ENCODE measurements at places on chromosomes 4 and X.

DNA sequence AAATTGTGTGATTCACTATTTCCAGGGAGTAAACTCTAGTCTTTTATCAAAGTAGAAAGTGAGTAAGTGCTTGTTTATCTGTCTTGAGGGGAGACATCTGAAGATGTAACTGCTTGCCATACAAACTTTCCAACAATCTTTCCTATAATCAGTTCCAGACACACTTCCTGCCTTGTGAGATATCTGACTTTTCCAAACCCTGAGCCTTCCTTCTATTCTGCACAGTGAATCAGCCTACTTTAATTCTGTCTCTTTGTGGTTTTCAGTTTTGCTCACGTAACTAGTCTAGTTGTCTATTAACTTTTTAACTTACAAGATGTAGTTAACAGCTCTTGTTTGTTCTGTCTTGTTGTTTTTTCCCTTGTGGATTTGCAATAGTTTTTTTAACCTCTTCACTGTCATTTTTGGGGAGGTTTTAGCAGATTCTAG lies 947.8 kb downstream of the C4orf33 start:
- no peak for DNase-seq

DNA sequence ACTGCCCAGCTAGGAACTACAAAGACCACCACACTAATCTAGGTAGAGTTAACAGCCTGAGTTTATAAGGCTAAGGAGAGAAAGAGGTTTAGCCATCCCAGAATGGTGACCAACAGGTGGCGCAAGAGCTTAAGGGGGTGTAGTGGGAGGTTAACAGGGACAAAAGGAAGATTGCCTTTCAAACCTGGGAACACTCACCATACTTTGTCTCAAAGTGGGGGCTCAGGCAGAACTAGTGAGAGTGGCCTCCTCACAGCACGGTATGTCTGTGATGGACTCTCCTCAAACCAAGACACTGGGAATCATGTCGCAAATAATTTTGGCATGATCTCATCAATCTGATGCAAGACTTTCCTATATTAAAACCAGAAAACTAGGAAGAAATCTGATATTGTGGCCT lies 23.4 kb downstream of the CCNI start:
- peak; percentile 81 for DNase-seq

DNA sequence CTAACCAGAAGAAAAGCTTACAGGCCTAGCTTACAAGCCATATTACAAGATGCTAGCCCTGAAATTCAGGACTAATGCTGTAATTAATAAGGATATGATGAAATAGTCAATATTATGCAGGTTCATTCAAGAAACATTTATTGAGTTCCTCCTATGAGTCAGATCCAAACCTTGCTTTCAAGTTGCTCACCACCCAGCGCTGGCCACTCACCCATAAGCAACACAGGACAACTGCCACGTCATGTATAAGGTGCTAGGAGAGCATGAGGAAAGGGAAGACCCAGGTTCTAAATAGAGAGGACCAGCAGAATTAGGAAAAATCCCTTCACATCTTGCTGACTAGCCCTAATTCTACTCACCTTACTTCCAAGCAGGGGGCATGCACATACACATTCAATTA lies 23.3 kb downstream of the MAML3 start:
- DNase-seq: no peak

DNA sequence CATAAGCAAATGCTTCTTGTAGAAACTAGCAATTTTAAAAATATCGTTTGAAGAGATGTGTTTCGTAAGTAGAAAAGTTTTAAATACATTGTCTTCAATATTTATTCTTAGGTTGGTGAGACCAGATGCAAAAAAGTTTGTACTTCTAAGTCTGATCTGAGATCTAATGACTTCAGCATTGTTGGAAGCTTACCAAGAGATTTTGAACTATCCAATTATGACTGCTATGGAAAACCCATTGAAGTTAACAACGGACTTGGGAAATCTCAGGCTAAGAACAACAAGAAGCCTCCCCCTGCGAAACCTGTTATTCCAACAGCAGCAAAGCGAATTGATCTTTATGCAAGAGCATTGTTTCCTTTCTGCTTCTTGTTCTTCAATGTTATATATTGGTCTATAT lies 50.2 kb upstream of the GRIA2 start:
- no peak for DNase-seq

DNA sequence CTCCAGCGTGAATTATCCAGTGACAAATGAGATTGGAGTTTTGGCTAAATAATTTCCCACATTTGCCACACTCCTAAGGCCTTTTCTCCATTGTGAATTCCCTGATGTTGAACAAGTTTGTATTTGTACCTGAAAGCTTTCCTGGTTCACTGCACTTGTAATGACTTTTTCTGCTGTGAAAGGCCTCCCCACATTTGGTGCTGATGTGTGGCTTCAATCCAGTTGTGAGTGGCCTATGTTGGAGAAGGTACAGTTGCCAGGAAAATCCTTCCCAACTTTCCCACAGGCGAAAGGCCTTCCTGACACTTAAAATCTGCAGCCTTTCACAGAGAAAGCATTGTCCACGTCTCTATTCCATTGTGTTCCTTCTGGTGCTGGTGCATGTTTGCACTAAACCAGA lies 17.3 kb upstream of the HPGD start:
- DNase-seq: no peak

- DNase-seq: no peak
These were observed 195.3 kb downstream of the MAML3 start for GRCh38 chr4:139958739-139959098.

GRCh38 chrX:33447285-33447684 lies 235.9 kb upstream of the DMD start:
- DNase-seq: no peak

DNA sequence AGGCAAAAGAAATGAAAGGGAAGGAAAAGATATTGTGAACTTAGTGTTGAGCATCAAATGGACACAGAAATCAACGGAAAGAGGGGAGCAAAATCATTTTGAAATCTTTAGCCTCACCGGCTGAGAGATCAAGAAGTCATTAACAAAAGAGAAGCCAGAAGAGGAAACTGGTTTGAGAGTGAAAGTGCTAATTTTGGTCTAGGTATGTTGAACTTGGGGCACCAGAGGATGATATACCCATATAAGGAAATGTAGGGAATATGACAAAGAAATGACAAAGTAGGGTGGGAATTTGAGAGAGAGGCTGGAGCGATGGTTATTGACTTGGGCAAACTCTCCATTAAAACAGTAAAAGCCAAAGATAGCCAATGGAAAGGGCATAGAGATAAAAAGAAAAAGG lies 183.4 kb upstream of the ATOH1 start:
- DNase-seq: no peak

- no peak for DNase-seq
These were observed 27.6 kb downstream of the GUCY1A1 start for GRCh38 chr4:155694100-155694785.

- DNase-seq: no peak
These were observed 58.7 kb downstream of the UGT2B10 start for GRCh38 chr4:68874507-68874906.

GRCh38 chr4:48178931-48179330 lies 44.9 kb upstream of the TXK start:
- DNase-seq: no peak

All from erythroblast (primary cell).